ENCODE measurements at places on chromosomes 6 and 20.
A peak's percentile ranks its signal among the peaks of the same experiment; 100 is the strongest.

DNA sequence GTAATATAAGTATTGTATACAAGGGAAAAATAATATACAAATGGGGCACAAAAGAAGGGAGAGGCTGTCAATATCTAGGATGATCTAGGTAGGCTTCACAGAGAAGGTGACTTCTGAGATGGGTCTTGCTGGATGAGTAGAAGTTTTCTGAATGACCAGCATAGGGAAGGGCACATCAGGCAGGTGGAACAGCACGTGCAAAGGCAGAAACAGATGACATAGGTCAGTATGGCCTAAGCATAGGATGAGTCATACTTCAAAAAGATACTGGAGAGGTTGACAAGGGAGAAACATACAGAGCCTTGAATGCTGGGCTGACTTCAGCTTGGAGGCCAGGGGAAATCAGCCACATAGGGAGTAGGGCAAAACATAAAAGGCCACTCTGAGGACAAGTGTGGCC lies 31.9 kb upstream of the SIRPA start:
- no peak for DNase-seq

DNA sequence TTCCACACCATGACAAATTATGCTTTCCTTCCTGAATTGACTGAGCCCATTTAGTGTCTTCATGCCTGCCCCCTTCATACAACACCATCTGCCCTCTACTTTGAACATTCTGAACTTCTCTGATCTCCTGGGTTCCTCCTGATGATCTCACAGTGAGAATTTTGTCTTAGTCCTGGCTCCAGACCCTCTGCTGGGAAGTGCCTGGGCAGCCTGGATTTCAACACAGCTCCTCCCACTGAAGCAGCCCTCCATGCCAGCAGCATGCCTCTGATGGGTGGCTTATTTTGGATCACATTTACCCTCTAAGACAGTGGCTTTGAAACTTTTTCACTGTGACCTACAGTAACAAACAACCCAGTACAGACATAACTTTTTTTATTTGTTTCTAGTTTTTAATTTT lies 41.5 kb downstream of the DSE start:
- no peak for DNase-seq

GRCh38 chr6:107600936-107601335 lies 111.0 kb downstream of the SOBP start:
- no peak for DNase-seq

- no peak for DNase-seq
These were observed 91.6 kb downstream of the PRND start for GRCh38 chr20:4813076-4813862.

- DNase-seq, result no peak
These were observed 25.7 kb downstream of the EZR start for GRCh38 chr6:158793432-158793831.

GRCh38 chr6:20441921-20442320 lies 40.2 kb downstream of the E2F3 start:
- DNase-seq, result no peak

DNA sequence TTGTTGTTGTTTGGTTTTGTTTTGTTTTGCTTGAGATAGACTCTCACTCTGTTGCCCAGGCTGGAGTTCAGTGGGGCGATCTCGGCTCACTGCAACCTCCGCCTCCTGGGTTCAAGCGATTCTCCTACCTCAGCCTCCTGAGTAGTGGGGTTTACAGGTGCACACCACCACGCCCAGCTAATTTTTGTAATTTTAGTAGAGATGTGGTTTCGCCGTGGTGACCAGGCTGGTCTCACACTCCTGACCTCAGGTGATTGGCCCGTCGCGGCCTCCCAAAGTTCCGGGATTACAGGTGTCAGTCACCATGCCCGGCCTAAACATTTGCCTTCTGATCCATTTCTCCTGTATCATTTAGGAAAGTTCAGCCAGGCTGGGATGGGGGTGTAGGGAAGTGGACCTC lies 17.7 kb downstream of the DUSP22 start:
- DNase-seq, result no peak

GRCh38 chr20:50323777-50324775 lies 133.4 kb downstream of the CEBPB start:
- DNase-seq, result no peak

DNA sequence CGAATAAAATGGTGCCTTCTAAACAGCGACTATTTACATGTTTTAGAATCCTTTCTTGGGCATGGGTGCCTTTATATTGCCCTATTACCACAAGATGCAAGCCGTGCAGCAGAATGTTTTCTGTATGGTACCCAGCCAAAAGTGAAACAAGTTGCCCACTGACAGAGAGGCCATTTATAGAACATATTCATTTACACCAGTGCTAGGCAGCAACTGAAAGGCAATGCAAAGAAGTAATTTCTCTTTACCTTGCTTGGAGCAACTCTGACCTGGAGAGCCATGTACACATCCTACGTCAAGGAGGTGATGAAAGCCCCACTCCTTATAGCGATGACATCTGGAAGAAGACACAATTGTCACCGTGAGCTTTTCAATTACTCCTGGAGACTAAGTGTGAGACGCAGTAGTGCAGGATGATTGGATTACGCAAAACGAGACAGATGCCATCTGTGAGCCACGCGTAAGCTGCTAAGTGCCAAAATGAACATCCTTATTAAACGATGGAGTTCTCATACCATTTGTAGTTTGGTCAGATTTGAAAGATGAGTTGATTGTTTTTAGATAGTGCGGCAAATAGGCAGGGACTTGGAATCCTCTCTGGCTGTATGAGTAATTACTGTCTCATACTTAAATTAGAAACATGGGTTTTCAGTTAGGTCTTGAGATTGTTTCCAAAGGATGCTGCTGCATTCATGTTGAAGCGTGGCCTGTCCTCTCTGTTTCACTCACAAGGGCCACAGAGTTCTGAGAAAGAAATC lies at the start of gene TMEM244:
Gene TMEM244, minus strand, starts transcription at position 408 of the 758 bp plus-strand sequence. Its CDS starts 127 bp downstream, at position 281.
- no peak for DNase-seq

- no peak for DNase-seq
These were observed 21.9 kb downstream of the RIMS1 start for GRCh38 chr6:71908162-71908765.

GRCh38 chr6:37566111-37566949 lies 66.6 kb upstream of the CCDC167 start:
- DNase-seq, result peak; percentile 70

GRCh38 chr6:169692516-169692915 lies 9.3 kb downstream of the WDR27 start:
- no peak for DNase-seq

DNA sequence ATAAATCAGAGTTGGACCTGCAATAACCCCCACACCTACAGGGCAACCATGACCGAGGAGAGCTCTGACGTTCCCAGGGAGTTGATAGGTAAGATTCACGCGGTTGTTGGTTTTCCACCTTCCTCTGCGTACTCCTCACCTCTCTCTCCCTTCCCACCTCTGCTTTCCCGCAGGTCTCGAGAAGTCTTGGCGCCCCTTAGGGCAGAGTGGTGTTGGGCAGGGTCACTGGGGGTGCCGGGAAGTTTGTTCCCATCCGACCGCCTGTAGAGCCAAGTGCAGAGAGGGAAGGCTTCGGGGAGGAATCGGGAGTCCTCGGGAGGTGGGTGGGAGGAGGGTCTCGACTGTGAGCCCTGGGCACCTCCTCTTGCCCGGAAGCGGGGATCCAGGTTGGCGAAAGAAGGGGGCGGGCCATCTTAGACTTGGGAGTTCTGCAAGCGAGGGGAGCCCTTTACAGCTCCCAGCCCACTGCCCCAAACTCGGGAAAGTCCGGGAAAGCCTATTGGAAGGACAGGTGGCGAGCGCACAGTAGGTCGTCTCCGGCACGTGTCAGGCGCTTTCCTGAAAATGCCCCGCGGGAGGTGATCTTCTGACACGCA lies 672 bp downstream of the CARMIL1 start:
- no peak for DNase-seq

- DNase-seq, result no peak
These were observed 798 bp downstream of the DSP start for GRCh38 chr6:7542065-7542873.

DNA sequence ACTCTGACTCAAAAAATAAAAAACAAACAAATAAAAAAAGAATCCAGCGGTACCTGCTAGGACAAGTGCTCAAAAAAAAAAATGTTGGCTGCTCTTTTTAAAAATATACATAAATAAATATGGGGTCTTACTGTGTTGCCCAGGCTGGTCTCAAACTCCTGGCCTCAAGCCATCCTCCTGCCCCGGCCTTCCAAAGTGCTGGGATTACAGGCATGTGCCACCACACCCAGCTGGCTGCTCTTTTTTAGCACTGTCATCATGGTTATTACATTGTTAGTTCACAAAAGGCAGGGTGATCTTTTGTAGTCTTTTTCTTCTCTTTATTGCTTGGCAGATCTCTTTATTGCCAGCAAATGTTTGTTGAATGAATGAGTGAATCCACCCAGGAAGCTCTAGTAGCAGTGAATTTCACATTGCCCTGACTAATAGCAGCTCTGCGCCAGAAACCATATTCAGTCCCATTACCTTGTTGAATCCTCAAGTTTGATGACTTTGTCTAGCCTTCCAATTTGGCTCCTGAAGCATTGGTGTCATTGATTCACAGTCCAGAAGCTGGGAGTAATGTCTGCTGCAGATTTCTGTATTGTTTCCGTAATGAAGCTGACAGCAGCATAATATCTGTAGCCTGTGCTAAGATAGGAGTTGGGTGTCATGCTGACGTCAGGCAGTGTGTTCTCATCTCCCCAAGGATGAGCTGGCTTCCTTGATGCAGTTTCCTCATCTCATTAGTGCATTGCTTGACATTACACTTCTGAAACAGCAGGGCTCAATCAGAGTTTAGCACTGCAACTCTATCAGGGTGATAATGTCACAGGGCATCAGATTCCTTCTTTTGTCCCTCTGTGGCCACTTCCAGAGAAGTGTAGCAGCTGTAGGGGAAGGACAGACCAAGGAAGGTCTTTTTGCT lies 84.9 kb upstream of the TGM3 start:
- no peak for DNase-seq

DNA sequence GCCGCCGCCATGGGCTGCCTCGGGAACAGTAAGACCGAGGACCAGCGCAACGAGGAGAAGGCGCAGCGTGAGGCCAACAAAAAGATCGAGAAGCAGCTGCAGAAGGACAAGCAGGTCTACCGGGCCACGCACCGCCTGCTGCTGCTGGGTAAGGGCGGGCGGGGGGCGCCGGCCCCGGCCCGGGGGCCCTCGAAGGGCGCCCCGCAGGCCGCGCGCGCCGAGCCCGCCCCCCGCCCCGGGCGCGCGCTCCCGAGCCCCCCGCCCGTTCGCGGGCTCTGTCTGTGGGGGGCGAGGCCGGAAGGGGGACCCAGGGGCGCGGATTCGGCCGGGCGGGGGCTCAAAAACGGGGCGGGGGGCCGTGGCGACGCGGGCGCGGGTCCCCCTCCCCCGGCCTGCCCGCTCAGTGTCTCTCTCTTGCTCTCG lies 39.2 kb downstream of the GNAS start:
- peak; percentile 71 for DNase-seq

GRCh38 chr6:21596949-21597682 lies 3.6 kb downstream of the SOX4 start:
- no peak for DNase-seq

DNA sequence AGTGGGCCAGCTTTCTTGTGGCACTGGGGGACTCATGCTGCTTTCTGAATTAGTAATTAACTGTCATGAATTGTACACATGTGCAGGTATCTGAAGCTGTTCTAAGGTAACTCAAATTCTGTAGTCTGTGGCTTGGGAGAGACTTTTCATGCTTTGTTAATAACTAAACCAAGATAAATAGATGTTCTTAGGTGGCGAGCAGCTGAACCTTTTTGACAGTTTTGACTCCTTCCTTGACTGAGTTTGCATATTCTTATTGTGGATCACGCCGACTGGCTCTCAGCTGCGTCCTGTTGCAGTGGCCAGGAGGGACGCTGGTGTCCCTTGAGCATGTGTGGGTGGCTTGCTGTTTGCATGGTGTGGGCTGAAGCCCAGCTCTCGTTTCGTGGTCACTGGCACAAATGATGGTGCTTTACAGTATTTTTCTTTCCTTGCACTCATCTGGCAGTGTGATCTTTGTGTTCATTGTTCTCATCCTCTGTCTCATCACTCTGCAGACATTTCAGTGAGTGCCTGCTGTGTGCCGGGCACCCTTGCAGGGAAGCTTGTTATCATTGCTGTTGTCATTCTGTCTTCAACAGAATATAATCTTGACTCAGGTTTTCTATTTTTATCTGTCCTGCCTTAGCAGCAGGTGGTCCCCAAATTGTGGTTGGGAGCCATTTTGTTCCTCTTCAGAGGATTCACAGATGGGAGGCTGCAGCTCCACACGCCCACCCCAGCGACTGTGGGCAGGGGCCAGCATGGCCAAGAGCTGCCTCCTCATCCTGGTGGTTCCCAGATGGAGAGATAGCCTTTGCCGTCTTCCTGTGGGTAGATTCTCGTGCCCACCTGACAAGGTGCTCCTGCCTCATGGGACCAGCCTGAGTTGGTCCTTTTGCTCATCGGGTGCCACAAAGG lies 39.6 kb downstream of the DUSP22 start:
- DNase-seq, result no peak

GRCh38 chr6:156773476-156773875 lies 3.7 kb upstream of the ARID1B start:
- DNase-seq, result no peak

DNA sequence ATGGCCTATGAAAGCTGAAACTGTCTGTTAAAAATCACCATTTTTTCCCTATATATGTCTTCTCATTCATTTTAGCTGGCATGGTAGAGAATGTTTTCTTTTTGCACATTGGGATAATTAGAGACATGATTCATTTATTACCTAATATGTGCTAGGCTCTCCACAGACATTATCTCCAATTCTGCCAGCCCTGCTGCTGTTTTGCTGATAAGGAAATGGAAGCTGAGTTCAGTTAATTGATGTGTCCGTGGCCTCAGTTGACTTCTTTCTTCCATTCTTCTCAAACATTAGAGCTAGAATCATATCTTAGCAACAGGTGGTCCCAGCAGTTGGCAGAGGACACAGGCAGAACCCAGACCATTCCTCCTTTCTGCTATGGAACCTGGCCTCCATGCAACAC lies 644.1 kb upstream of the CITED2 start:
- no peak for DNase-seq

DNA sequence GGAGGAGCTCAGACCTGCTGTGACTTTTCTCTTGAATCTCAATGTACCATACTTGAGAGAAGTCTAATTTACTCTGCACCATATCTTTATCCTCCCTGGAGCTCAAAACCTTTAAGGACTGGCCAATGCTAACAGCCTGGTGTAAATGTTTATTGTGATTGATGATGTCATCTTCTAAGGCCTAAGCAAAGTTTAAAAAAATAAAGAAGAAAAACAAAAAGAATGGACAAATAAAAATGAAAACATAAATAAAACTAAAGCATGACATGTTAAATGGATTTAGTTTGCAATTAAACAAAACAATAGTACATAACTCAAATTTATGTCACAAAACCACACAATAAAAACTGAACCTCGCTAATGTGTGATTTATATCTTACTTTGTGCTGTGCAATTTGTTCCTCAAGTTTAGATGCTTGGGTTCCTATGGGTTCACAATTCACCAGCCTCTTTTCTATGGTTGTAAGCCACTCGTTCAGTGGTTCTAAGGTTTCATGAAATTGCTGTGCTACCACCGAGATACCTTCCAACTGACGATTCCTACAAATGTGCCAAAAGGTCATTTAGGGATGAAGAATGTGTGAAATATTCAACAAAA lies 113.0 kb downstream of the DST start:
- no peak for DNase-seq

DNA sequence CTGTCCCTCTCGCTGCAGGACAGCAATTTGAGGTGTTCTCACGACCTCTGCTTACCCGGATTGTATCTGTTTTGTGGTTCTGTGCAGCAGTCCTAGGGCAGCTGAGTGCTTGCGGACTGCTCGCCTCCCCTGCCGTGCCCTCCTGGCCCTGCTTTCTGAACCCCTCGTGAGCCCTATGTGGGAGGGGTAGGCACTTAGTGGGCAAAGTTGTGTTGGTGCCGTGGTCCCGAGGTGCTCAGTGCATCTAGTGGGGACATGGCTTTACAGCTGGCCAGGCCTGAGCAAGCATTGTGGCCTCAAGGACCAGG lies 5.2 kb downstream of the TMEM181 start:
- DNase-seq, result no peak

GRCh38 chr6:135673501-135674309 lies 176.2 kb upstream of the AHI1 start:
- no peak for DNase-seq
